ENCODE measurements at places on chromosomes 6 and 20.

DNA sequence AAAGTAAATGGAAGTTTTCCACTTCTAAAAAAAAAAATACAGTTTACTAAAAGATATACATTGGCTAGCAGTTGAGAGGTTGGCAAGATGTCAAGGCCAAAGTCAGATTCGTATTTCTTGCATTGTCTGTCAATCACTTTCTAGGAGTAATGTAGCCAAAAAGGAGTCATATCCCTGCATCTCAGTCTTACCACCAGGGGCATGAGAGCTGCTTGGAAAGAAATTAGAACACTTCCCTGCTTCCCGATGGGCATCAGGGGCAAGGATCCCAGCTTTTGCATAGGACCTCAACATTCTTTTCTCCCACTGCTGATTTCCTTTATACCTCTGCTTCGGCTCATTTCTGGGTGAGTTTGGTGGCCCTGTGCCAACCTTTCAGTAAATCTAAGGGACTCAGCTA, 581.0 kb upstream of the MAP3K7 start:
- no peak for DNase-seq

- peak; percentile 27 for DNase-seq
These were observed 182.5 kb downstream of the EDN1 start for GRCh38 chr6:12472601-12473038.

- no peak for DNase-seq
These were observed 116.0 kb upstream of the CITED2 start for GRCh38 chr6:139490482-139490881.

DNA sequence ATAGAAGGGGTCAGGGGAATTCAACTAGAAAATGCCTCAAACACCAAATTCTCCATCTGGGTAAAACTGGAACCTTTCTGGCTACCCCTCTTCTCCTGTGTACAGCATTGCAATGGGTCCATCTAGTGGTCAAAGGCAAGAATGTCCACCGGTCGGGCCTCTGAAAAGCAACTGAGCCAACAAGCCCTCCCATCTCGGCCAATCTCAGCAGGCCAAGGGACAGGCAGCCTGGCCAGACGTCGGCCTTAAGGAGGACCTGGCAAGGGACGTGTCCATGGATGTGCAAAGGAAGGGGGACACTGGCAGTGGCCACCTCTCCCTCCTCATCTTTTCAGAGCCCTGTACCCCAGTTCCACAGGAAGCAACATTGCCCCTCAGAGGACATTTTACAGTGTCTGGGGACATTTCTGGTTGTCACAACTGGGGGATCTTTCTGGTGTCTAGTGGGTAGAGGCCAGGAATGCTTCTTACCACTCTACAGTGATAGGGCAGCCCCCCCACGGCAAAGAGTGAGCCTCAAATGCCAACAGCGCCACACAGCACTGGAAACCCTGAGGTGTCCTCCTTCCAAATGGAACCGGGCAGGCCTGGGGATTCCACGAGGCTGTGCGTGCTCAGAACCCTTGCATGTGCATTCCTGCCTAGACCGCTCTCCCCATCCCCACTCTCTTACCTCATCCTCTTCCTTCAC, 99.8 kb upstream of the FOXA2 start:
- peak; percentile 70 for DNase-seq

DNA sequence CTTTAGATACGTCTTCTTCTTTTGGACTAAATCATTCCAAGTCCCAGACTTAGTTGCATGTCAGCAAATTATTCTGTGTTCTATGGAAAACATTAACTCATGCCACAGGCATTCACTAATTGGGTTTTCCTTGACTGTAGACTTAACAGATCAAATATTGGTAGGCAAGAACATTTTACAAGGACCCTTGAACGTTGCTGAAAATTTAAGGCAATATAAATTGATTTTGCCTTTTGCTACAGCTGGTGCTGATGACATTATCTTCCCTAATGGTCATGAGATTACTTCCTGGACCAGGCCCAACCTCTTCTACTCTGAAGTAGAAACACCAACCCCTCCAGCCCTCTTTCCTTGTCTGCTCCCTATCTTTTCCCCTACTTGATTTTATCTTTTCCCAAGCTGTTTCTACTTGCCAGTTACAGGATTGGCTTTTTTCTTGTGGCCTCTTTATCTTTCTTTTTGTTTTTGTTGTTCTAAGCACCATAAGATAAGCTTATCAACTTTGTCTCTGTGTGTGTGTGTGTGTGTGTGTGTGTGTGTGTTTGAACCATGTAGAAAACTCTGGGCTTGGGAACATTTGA, 514.0 kb upstream of the SOX4 start:
- no peak for DNase-seq

DNA sequence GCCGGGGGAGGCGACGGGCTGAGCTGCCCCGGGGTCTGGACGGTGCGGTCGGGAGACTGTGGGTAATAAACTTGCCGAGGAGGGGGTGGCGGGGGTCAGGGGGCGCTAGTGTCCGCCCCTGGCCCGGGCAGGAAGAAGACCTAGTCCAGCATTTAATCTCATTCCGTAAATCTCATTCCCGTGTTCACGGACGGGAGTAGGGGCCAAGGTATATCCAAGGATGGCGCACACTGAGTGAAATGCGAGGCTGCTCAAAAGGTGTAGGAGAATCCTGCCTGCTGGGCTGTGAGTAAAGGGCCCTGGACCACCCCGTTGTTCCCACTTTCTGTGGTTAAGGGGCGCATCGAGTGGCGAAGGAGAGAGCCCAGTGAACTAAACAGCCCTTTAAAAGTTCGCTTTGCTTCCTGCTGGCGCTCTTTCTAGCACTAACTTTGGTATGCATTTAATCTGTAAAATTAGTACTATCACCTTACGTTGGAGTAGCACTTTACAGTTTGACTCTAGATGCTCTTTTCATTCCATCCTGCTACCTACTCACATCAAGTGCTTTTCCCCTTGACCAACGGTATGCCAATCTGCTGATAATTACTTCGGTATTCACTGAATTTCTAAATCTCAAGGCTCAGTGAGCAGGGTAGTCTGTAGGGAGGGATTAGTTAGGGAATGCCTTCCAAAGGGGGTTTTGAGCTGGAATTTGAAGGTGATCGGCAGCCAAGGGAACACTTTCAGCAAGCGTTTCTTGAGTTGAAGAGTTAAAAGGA, 730 bp downstream of the PARD6B start:
- no peak for DNase-seq

DNA sequence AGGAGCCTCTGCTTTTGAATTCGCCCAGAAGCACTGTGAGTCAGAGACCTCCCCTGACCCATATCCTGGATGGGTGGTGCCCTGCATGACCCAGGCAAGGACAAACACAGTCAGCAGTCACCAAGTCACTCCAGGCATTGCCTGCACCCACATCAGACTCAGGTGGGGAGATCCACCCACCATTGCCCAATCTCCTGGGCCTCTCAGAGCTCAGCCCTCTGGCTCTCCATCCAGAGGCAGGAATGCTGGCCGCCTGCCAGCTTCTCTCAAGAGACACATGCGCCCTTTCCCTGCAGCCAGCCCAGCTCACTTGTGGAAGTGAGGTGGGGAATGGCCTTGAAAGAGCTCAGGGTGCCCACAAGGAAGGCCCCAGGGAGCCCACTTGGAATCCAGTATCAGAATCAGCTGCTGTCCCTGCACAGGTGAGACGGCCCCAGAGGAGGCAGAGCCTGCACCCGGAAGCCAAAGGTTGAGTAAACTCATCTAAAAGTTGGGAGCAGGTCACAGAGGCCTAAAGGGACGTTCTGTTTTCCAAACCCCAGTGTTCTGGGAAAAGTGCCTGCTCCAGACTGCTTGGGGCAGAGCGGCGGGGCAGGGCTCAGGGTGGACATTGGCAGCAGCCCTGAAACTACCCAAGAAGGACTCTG, 129.8 kb downstream of the PREX1 start:
- peak; percentile 72 for DNase-seq

DNA sequence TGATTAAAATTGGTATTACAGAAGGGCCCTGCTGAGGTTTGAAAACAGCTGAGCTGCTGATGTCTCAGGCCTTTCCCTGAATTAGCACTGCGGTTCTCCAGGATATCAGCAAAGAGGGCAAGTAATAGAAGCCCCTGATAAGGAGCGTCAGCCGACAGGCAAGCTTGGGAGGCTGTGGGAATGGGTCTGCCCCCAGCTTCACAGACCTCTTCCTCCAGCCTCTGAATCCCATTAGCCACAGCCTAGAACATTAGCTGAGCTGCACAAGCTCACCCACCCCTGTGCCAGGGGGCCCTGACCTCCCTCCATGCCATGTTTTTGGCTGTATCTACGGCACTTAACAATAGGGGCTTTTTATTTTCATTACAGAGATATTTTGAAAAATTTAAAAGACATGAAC, 59.9 kb downstream of the VAPB start:
- DNase-seq = no peak

GRCh38 chr6:86331919-86332318, 605.4 kb upstream of the HTR1E start:
- no peak for DNase-seq

- DNase-seq = no peak
These were observed 189.8 kb downstream of the FOXA2 start for GRCh38 chr20:22394583-22394982.

- no peak for DNase-seq
These were observed 59.3 kb upstream of the ZNF217 start for GRCh38 chr20:53652859-53653517.

Data from A172 (cell line).